AG08396 (cell line): ENCODE measurements at places on chromosomes 1 and 21.
A peak's percentile ranks its signal among the peaks of the same experiment; 100 is the strongest.

DNA sequence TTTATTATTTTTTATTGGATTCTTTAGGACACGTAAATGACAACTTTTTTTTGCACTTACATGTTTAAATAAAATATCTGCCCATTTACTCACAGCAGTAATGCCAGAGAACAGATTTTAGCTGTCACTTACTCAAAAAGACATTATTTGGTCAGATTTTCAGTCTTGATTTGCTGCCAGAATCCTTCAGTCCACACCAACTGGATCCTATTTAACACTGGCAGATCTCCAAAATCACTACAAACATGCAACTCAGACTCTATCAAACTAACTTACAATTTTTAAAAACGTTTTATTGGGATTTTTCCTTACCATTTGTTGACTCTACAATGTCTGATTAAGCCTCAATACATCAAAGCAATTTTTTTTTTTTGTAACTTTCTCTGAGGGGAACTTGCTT, 11.1 kb downstream of the ATP6V1G3 start:
- peak; percentile 10 for DNase-seq

DNA sequence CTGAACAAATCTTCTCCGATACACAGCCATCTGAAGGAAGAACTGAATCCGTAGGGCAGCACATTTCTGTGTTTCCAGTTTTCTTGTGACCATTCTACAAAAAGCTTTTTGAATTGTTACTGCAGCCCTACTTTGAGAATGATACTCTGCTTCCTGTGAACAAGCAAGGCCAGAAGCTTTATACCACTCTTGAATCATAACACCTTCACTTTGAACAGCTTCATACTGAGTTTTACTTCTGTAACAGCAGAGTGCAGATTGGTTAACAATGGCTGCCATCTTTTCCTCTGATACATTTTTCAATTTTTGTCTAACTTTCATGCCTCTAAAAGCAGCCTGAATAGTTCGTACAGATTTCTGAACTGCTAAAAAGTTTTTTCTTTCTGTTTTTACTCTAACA, 33.6 kb upstream of the F13B start:
- no peak for DNase-seq

GRCh38 chr1:21042929-21043605, 133.6 kb downstream of the EIF4G3 start:
- DNase-seq = peak; percentile 23

DNA sequence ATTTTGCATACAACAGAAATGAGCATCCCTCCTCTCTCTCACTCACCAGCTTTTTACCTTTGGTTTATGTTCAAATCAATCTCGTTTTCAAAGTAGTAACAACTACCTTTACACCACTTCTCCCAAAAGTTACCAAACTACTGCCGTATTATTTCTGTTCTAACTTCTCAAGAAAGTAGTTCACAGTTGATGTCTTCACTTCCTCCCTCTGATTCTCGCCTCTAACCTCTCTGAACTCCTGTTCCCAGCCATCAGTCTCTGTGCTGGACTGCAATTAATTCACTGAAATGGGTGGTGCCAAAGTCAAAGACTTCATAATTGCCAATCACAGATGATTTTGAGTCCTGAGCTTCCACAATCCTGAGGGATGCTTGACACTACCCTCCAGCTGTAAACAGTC, 54.0 kb downstream of the ZNF281 start:
- DNase-seq = no peak

DNA sequence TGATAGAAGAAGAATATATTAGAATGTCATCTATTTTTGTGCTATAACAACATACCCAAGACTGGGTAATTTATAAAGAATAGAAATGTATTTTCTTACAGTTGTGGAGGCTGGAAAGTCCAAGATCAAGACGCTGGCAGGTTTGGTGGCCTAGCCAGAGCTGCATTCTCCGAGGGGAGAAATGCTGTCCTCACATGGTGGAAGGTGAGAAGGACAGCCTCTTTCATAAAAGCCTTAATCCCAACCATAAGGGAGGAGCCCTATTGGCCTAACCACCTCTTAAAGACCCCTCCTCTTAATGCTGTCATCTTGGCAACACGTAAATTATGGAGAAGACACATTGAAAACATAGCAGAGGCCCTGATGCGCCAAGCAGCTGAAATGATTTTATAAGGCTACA, 60.1 kb upstream of the KAZN start:
- DNase-seq = no peak

GRCh38 chr1:26417111-26417759, 6.6 kb downstream of the LIN28A start:
- DNase-seq = peak; percentile 70
